ENCODE measurements at places on chromosomes 7 and 10.

GRCh38 chr7:73602721-73603651 is 21.3 kb downstream of the MLXIPL start:
- no peak for DNase-seq

GRCh38 chr7:1758028-1758858 is 88.2 kb downstream of the ELFN1 start:
- peak; percentile 38 for DNase-seq

GRCh38 chr7:17706734-17707133 is 233.6 kb downstream of the SNX13 start:
- DNase-seq = peak; percentile 72

- DNase-seq = no peak
These were observed 11.5 kb upstream of the SH2D4B start for GRCh38 chr10:80526218-80526617.

- no peak for DNase-seq
These were observed 85.9 kb downstream of the ELFN1 start for GRCh38 chr7:1755783-1756625.

- no peak for DNase-seq
These were observed 4.3 kb downstream of the ANKRD1 start for GRCh38 chr10:90916392-90917237.

GRCh38 chr7:132991615-132992587 is 90.0 kb downstream of the CHCHD3 start:
- no peak for DNase-seq

DNA sequence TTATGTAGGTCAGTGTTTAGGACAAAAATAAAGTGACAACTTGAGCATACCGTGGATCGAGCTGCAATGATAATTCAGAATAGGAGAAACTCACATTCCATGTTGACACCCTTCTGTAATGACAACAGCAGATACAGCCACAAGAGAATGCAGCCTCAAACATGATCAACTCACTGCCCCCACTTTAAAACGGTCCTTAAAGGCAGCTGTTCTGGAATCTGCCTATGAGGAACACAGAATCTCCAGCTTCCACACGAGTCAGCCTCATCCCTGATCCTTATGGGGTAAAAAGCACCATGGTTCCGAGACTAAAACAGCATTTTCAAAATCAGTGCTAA is 32.5 kb upstream of the DAGLB start:
- DNase-seq = no peak

GRCh38 chr10:36118314-36118713 is 476.2 kb upstream of the FZD8 start:
- DNase-seq = no peak

- no peak for DNase-seq
These were observed 33.1 kb downstream of the DENND2A start for GRCh38 chr7:140607441-140607989.

DNA sequence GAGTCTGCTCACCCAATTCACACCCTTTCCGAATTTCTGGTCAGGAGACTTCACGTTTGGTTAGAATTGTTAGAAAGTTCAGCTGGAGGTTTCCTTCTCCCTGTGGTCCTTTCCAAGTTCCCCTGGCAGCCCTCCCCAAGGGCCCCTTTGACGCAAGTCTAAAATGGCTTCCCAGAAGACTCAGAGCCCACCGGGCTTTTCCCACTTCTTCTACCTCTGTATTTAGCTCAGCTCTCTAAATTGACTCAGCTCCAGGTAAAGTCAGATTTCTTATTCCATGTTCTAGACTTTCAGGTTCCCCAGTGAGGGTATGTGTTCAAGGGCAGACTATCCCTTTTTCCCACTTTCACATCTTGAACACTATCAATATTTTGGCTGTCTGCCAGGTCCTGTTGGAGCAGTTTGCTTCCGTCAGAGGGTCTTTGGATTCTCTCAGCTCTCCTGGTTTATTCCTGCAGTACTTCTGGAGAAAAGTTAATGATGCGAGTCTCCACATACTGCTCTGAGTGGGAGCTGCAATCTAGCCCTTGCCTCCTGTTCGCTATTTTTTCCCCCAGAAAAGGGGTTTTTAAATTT is 53.1 kb upstream of the ZNF273 start:
- DNase-seq = no peak

- no peak for DNase-seq
These were observed 13.2 kb downstream of the YKT6 start for GRCh38 chr7:44213877-44214388.

- DNase-seq = no peak
These were observed 156.1 kb downstream of the SPAG6 start for GRCh38 chr10:22501413-22501812.

GRCh38 chr10:49539320-49539885 is 482 bp upstream of the ERCC6 start:
- DNase-seq = no peak
